ENCODE measurements at places on chromosomes 16 and 17.

GRCh38 chr17:58706351-58707140, 14.1 kb downstream of the RAD51C start:
- DNase-seq = no peak

GRCh38 chr16:11546608-11547061, 40.1 kb downstream of the LITAF start:
- DNase-seq = no peak

- peak; percentile 89 for DNase-seq
Observed at GRCh38 chr16:87608400-87608985, 6.2 kb downstream of the JPH3 start.

DNA sequence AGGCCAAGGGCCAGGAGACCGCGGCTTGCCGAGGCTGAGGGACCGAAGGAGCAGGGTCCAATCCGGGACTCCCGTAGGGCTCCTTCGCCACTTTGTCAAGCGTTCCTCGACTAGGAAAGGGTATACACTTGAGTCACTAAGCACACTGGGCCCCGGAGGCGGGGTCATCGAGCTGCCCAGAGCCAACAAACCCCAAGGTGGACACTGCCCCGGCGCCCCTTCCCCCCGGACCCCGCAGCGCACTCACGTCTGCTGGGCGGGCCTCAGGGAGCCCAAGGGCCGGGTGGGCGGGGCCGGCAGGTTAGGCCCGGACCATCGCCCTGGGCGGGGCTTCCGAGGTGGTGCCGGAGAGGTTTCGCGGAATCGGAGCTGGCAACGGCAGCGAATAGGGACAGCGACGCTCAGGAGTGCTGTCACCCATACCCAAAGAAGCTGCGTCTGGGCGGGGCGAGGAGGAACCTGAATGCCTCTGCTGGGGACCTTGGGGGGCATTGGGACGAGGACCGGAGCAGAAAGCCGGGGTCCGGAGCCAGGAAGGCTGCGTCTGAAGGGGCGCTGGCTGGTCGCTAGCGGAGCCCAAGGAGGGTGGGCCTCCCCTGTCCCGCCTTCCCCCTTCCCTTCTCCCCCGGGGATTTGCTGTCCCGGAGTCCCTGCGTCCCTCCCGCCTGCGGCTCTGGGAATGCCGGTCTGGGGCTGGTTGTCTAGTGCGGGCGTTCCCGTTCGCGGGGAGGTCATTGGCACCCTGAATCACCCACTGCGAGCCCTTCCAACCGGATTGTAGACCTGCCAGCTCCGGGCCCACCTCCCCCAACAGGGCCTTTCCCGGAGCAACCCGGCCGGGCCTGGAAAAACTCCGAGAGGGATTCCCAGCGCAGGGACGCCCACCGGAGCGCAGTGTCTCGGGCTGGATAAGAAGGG, 118.2 kb upstream of the SMURF2 start:
- DNase-seq = peak; percentile 83

- DNase-seq = peak; percentile 46
Observed at GRCh38 chr16:50153596-50154419, 702 bp downstream of the TENT4B start.

GRCh38 chr16:56506941-56507340, 12.9 kb downstream of the BBS2 start:
- DNase-seq = no peak

DNA sequence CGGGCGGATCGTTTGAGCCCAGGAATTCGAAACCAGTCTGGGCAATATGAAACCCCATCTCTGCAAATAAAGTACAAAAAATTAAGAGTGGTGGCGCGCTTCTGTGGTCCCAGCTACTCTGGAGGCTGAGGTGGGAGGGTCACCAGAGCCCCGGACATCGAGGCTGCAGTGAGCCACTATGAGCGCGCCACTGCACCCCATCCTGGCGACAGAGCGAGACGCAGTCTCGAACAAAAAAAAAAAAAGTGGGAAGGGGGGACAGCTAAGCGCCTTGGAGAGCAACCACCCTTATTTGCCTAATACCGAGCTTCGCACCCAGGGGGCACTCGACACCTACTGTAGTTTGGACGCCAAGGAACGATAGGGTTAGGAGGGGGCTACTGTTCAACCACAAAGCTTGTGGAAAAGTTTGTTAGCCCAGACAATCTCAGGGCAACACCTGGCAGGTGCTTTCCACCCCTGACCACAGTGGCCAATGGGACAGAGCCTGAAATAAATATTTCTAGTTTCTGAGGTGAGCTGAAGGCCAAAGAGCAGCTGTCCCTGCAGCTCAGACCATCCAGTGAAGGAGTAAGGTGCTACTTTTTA, 847 bp upstream of the PSMC3IP start:
- peak; percentile 90 for DNase-seq

DNA sequence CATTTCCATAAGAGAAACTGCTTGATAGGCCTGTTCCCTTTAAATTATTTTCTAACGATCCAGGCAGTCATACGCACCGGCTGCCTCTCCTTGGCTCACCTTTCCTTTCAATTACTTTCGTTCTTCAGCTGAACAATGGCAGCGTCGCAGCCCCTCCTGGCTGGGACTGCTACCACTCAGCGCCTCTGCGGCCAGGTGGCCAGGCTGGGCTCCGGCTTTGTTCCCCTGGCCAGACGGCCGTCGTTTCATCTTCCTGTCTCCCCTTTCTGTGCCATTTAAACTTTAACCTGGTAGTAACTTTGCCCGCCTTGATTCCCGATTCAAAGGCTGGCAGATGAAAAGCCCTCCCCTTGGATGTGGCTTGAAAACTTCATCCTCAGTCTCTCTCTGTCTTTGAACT, 79.0 kb downstream of the C16orf78 start:
- DNase-seq = peak; percentile 23

GRCh38 chr16:25157271-25157875, 45.8 kb downstream of the LCMT1 start:
- no peak for DNase-seq

DNA sequence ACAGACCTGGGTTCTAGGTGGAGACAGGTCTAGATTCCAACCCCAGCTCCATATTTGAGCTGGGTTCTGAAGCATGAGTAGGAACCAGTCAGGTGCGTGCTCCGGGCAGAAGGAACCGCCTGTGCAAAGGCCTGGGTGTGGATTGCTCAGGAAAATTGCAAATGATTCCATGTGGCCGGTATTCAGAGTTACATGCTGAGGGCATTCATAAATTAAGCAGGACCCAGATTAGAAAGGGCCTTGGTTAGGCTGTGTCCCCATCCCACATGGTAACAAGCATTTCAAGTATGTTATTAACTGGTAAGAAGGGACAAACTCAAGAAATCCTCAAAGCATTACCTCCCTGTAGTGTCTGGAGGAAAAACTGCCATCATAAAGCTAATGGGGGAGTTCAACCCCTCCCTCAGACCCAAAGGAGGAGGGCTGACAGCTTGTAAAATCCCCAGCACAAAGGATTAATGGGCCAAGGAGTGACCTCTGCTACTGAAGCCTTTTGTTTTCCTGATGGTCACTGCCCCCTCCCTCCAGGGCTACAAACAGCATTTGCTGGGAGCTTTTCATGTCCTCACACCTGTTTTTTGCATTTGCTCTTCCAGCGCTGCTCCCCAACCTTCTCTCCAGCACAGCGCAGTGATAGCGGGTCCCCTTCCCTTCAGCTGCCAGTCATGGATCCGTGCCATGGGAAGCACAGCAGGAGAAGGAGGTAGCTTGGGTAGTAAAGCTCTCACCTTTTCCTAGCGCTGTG, 218.0 kb downstream of the C16orf95 start:
- DNase-seq = no peak

GRCh38 chr16:64094992-64095634, 1026.8 kb downstream of the CDH11 start:
- DNase-seq = no peak
